ENCODE measurements at places on chromosomes 3 and 15.

DNA sequence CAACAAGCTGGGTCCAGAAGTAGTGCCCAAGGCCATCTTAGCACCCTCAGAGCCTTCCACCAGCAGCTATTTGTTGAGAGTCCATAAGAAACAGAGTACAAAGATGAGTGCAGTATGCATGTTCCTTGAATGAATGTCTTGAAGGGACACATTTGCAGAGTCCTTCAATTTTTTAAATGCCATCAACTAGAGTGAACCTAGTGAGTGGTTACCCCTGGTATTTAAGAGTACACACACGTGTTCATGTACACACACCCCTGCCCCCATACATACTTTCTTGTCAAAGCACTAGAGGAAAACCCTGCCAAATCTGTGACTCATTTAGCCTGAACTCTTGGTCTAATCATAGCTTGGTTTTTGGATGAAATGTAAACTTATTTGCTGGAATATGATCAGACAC is 84.5 kb upstream of the GALNT15 start:
- peak; percentile 98 for DNase-seq

DNA sequence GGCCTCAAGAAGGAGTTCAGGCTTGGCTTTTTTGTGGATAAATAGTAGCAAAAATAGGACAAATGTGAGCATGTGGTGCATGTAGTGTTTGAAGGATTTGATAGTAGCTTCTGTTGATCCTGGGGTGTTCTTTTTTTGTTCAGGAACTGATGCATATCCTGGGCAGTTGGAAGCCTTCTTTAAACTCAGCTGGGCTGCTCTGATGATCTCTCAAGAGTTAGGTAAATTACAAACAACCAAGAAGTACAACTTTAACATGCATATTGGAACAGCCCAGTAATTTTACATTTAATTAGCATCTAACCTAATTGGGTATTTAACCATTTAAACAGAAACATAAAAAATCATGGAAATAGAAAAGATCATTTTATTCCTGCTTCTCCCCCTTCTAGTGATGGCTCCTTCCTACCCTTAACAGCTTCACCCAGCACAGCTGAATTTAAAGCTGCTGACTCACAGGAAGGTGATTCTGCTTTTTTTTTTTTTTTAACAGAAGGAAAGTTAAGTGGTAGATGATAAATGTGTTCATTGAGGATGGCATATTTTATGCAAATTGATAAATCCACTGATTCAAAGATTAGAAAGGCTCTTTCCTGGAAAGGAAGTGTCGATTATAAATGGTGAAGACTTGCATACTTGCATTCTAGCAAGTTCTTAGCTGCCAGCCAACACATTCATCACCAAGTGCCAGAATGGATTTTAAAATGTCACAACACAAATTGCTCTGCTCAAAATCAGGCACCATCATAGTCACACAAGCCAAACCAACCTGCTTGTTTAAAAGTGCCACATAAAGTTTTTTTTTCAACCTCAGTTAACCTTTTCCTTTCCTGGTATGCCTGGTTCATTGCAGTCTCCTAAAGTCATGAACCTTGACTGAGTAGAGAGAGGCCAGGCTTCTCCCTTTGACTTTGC is 20.0 kb downstream of the SLC35G2 start:
- peak; percentile 69 for DNase-seq

GRCh38 chr15:51274956-51275355 is 63.4 kb downstream of the CYP19A1 start:
- DNase-seq: no peak

- DNase-seq: no peak
Measured at GRCh38 chr3:54433846-54434245, 311.5 kb downstream of the CACNA2D3 start.

GRCh38 chr3:101809178-101810021 is 30.4 kb downstream of the NXPE3 start:
- DNase-seq: peak; percentile 52

DNA sequence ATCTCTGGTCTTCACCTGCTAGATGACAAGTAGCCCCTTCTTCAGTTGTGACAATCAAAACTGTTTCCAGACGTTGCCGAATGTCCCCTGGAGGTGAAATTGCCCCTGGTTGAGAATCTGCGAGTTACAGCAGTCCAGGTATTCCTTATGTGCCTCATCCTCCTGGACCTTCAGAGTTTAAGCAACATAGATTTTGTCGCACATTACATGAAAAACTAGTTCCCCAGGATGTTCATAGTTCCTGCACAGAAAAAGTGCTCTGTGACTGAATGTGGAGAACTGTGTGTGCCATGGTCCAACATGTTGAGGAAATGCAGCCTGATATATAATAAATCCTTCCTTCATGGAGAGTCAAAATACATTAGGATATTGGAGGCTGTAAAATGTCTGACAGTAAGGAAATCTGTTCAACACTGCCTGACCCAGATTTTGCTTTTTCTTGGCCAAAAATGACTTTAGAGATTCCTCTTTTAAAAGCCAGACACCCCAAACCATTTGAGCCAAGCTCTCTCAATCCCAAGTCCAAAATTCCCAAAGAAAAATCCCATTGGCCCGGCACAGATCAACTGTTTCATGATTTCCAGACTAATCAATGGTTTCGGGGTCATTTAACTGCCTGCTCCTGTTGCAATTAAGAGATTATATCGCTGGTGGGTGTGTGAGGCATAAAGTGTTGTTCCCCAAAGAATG is 20.4 kb upstream of the SHC4 start:
- no peak for DNase-seq

- DNase-seq: no peak
Measured at GRCh38 chr3:131716007-131716406, 213.2 kb upstream of the MRPL3 start.

GRCh38 chr3:25403968-25404367 is 24.1 kb upstream of the RARB start:
- no peak for DNase-seq

- DNase-seq: no peak
Measured at GRCh38 chr15:85394554-85395333, 14.3 kb downstream of the AKAP13 start.

DNA sequence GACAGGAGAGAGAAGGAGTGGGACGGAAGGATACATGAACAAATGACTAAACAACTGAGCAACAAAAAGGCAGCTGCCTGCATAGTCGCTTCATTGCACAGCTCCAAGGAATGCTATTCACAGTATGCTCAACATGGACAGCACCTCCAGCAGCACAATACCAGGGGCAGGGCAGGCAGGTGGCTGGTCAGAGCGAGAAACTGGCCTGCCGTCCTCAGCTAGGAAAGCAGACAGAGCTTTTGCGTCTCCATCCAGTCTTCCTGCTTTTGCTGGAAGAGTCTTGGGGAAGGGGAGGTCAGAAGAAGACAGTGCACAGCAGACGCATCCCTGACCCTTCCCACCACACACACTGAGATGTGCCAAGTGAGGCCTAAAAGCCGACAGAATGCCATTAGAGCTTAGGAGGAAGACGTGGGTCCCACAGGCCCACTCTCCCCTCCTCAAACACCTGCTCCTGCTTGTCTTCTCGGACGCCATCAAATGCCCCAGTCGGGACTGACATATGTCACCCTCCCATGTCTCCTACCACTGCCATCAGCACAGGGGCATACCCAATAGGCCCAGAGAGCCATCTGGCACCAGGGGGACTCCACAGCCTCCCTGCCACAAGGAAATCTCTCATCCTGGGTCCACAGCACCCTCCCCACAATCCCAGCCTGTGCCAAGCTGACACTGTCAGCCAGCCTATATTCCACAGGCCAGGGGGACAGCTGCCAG is 3.9 kb downstream of the RAB6B start:
- DNase-seq: no peak

- no peak for DNase-seq
Measured at GRCh38 chr15:38623744-38624143, 59.1 kb upstream of the RASGRP1 start.

- peak; percentile 38 for DNase-seq
Measured at GRCh38 chr15:80619680-80620079, 75.4 kb upstream of the ABHD17C start.

Data from HCEC 1CT (cell line).